ENCODE measurements at places on chromosomes 7 and 10. TPM values are rescaled to one million over a fixed set of nuclear protein-coding genes. Genes with fewer than 3 reads are reported as not detected.

- peak overlapping the region; percentile 68 for H3K27ac ChIP-seq
- H3K4me1 ChIP-seq, result peaks cover 32% of the 10 kb centered on the region
- no peak overlapping the region for H3K4me3 ChIP-seq
- peak; percentile 34 for DNase-seq
Measured at GRCh38 chr7:30738026-30738915, 13.7 kb upstream of the INMT start.

C7orf57 gene
- 0.90 TPM for total RNA-seq

DNA sequence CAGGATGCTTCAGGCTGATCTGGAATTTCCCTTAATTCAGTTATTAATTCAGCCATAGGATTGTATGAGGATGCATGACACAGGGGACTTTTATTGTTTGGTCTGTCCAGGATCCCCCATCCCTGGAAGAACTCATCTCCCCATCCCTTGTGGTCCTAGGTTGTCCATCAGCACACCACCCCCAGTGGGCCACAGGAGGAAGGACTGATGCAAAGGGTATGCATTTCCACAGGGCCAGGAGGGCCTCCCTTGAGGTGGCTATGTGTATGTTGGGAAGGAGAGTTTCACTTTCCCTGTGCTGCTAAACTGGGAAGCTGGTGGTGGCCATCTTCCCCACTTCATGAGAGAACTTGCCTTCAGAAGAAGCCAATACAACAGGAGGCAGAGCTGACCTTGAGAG is 44.6 kb upstream of the GRB10 start:
- no peak overlapping the region for H3K27ac ChIP-seq
- DNase-seq, result no peak
- H3K4me1 ChIP-seq, result peaks cover 20% of the 10 kb centered on the region
- H3K4me3 ChIP-seq, result no peak overlapping the region

NKX1-2 gene
- total RNA-seq, result not detected

GNGT1 gene
- not detected for total RNA-seq

HIBADH gene
- total RNA-seq, result 22.6 TPM

UNC5B gene
- total RNA-seq, result 0.02 TPM

SPAM1 gene
- not detected for total RNA-seq

- no peak overlapping the region for H3K4me3 ChIP-seq
- peaks cover 2% of the 10 kb centered on the region for H3K4me1 ChIP-seq
- no peak overlapping the region for H3K27ac ChIP-seq
Measured at GRCh38 chr10:119349341-119349740, 142.0 kb downstream of the GRK5 start.

DNA sequence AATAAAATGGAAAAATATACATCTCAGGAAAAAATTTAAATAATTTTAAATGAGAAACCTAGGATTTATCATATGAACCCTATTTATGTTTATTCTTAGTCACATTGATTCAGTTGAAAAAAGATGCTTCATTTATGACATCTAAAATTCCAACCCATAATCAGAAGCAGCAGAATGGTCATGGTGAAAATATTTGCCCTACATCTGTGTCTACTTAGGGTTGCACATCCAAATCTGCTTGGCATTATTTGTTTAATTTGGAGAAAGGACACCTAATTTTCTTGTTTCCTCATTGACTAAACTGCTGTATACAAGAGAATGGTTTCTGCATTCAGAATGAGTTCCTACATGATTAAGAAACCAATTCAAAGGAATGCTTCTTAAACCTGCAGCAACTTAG is 72.9 kb upstream of the SKAP2 start:
- no peaks in the 10 kb centered on the region for H3K4me1 ChIP-seq
- peaks cover 10% of the 10 kb centered on the region for H3K27me3 ChIP-seq
- no peak overlapping the region for H3K27ac ChIP-seq
- DNase-seq, result no peak

- no peak for DNase-seq
- H3K27ac ChIP-seq, result no peak overlapping the region
- no peaks in the 10 kb centered on the region for H3K27me3 ChIP-seq
- H3K4me3 ChIP-seq, result no peak overlapping the region
- peaks cover 2% of the 10 kb centered on the region for H3K4me1 ChIP-seq
Measured at GRCh38 chr10:125782616-125783015, 7.0 kb upstream of the MMP21 start.

DNA sequence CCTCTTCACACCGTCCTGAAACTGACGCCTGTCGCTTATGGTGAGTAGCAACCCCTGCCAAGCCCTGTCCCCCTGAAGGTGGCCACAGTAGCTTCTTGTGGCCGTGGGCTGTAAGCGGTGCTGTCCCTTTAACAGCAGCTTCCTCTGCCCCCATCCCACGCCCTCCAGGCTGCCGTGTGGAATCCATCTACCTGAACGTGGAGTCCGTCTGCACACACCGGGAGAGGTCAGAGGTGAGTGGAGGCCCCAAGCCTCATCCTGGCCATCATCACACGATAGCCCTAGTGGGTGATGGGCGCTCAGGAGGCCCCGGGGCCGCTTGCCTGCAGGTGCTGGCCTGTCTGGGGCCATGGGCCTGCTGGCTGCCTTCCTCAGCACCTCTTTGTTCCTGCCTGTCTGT is 21.2 kb downstream of the PFKFB3 start:
- H3K27ac ChIP-seq, result no peak overlapping the region
- H3K27me3 ChIP-seq, result no peaks in the 10 kb centered on the region
- no peak overlapping the region for H3K4me3 ChIP-seq
- H3K36me3 ChIP-seq, result peaks cover 69% of the 10 kb centered on the region
- DNase-seq, result no peak
- H3K4me1 ChIP-seq, result no peaks in the 10 kb centered on the region

FKBP9 gene
- 0.94 TPM for total RNA-seq

PAX2 gene
- total RNA-seq, result not detected

All from activated CD4-positive, alpha-beta memory T cell treated with anti-CD3 and anti-CD28 coated beads for 36 hours (primary cell).